Activated CD4-positive, alpha-beta T cell treated with anti-CD3 and anti-CD28 coated beads, Interleukin-2, Interleukin-4, amounts not matched to agents 100 ng/mL and 50 ng/mL, durations not matched to agents 16 hours and 8 hours (primary cell): ENCODE measurements at places on chromosomes 12 and 14.

GRCh38 chr12:78179346-78179745 is 348.7 kb downstream of the NAV3 start:
- no peak for DNase-seq

DNA sequence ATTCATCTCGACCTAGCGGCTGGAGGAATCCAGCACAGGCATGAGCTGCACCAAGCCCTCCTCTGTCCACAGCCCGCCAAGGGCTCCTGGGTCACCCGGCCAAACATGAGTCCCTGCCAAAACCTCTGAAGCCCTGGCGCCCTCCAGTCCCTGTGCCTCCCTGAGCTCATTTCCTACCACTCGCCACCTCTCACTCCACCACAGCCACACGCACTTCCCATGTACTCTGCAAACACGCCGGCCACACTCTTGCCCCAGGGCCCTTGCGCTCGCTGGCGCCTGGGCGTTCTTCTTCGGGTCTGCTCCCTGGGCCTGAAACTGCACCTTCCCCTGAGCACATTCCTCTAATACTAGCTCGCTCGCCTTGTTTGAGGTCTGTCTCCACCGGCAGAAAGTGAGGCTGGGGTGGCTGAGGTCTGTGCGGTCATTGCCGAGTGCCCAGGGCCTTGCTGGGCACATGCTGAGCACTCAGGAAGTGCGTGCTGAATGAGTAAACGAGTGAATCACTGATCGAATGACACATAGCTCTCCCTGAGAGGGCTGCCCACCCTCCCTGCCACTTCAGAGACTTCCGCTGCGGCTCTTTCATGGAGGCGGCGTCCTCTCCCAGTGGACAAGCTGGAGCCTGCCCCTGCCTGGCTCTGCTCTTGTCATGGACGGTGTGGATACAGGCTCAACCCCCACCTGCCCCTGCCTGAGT is 33.7 kb upstream of the DLK1 start:
- DNase-seq, result no peak

GRCh38 chr12:54014377-54015017 is 5.7 kb downstream of the HOXC8 start:
- no peak for DNase-seq

DNA sequence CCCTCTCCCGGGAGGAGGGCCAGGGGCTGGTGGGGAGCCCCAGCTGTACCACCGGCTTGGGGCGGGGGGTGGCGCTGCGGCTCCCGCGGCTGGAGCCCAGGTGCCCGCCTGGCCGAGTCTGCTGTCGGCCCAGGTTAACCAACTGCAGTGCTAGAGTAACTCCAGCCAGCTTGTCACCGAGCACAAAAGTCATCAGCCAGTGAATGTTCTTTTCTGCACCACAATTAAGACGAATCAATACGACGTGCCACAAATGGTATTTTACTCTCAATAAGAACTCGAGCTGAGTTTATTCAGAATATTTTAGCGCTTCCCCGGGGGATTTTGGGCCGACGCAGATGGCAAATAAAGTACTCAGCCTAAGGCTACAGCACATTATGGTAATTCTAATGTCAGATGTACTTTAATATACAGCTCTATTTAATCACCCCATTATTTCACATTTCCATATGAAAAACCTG is 83.2 kb downstream of the BCL11B start:
- DNase-seq, result peak; percentile 62

- DNase-seq, result no peak
Observed at GRCh38 chr14:34470319-34470718, 8.3 kb upstream of the SPTSSA start.
